Stimulated activated CD8-positive, alpha-beta memory T cell treated with anti-CD3 and anti-CD28 coated beads, Interleukin-15, amount 100 ng/mL, for 4 hours (primary cell): ENCODE measurements at places on chromosomes 13 and 19.

DNA sequence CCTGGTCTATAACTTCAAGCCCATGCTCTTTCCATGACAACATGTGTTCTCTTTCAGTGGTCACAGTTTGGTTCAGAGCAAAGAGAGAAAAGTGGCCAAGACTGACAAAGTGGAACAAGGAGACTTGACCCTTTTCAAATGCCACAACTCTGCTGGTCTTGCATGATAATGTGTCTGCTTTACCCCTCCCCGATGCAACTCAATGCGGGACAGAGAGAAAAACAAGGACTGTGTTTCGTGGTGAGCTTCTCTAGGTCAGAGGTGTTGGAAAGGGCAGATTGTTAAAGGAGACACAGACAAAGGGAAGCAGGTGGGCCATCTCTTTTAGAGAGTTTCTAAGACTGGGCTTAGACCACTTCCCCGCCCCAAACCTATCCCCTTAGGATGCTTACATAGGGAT lies 61.6 kb upstream of the SERTM1 start:
- no peak for DNase-seq

GRCh38 chr13:49063497-49063896 lies 87.8 kb downstream of the FNDC3A start:
- DNase-seq: no peak

- no peak for DNase-seq
Measured at GRCh38 chr19:19211499-19212420, at the start of gene NCAN. Gene NCAN, plus strand, starts transcription at chr19:19211958. Its CDS starts 4,996 bp downstream, at chr19:19216954.

GRCh38 chr19:5205381-5205780 lies 135.2 kb downstream of the PTPRS start:
- no peak for DNase-seq
